ENCODE measurements at places on chromosomes 11 and 22.

- DNase-seq = peak; percentile 96
Measured at GRCh38 chr11:57761301-57762234, at the start of gene CTNND1. Gene CTNND1 (plus strand): TSS chr11:57761802. CDS start chr11:57791479, 29,677 bp downstream.

DNA sequence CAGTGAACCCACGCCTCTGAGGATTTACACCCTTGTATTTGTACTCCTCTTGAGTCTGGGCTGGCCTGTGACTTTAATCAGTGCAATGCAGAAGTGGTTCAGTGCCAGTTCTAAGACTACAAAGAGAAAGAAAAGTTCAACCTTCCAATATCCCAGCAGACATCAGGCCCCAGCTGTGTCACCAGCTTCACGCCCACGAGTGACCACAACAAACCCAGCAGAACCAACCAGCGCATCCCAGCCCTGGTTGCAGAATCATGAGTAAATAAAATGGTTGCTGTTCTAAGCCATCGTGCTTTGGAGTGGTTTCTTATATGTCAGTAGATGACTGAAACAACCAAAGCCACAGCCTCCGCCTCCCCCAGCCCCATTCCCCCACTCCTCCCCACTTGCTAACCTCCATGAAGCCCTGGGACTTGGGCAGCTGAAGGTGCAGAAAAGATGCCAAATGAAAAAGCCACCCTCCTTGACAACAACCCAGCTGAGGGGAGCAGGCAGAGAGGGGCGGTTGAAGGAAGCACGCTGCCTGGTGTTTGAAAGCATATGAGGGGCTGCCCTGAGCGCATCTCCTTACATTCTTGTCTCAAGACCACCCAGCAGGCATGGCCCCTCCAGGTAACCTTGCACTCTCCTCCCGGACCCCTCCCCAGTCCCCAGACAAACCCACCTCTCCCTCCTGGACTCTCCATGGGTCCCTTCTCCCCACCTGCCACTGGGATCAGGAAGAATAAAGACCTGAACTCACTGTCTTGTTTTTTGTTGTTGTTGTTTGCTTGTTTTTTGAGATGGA is 20.9 kb downstream of the TSKU start:
- no peak for DNase-seq

DNA sequence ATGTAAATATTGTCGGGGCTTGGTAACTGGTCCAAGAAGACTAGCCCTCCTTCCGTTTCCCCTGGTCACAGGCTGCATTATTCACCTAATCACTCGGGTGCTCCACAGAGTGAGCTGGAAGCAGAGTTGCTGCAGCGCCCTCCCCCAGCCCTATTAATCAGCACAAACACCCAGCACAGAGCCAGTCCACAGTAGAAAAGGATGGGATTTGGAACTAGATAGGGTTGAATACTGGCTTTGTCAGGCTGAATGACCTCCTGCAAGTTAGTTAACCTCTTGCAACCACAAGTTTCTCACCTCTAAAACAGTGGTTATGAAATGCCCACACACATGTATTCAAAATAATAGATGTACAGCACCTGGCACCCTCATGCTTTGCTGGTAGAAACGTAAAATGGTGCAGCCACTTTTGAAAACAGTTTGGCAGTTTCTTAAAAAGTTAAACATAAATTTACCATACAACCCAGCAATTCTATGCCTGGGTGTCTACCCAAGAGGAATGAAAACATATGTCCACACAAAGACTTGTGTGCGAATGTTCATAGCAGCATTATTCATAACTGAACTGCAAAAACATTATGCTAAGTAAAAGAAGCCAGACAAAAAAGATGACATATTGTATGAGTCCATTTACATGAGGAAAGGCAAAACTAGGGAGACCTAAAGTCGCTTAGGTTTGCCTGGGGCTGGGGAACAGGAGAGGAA is 31.7 kb upstream of the APLP2 start:
- DNase-seq = no peak

GRCh38 chr22:48900327-48900597 is 927.4 kb downstream of the BRD1 start:
- DNase-seq = no peak

- DNase-seq = no peak
Measured at GRCh38 chr11:127182586-127183203, 182.1 kb upstream of the KIRREL3 start.

- no peak for DNase-seq
Measured at GRCh38 chr11:37109286-37109585, 511.2 kb upstream of the RAG2 start.

DNA sequence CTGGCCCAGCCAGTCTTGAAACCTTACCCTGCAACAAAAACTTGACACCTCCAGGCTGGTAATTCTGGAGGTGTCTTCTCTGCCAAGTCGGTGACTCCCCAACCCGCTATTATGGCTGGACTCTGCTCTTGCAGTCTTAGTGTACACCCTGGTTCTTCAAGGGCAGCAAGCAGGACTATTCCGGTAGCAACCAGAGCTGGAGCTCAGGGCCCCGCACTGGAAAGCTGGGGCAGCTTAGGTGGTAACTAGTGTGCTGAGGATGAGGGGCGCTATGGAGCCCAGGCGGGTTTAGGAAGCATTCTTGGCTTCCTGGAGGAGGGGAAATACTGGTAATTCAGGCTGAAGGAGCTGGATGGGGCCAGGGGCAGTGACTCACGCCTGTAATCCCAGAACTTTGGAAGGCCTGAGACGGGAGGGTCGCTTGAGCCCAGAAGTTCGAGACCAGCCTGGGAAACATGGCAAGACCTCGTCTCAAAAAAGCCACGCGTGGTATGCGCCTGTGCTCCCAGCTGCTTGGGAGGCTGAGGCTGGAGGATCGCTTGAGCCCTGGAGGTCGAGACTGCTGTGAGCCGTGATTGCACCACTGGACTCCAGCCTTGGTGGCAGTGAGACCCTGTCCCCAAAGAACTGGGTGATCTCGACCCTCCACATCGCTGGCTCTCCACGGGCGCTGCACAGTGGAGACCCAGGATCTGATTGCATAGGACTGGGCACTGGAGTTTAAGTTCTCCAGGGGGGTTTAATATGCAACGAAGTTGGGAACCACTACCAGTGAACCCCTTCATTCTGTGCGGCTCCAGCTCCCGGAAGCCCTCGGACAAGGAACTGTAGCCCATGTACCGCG is 10.6 kb upstream of the AIFM3 start:
- DNase-seq = no peak

DNA sequence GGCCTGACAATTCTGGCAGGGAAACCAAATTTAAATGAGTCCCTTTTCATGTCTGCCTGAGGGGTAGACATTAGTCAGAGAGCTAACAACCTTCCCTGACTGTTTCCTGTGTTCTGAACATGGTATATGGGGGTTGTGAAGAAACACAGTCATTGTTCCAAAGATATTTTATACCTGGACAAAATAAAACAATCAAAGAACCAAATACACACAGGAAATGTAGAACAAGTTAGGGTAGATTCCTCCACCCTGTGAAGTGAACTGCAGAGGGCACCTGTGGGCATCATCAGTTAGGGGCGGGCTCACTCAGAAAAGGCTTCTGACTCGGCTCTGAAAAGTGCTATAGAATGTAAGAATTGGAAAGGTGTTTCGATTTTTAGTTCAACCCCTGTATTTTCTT is 231.9 kb upstream of the CADM1 start:
- no peak for DNase-seq

GRCh38 chr22:21443057-21443734 is 24.0 kb upstream of the TMEM191C start:
- DNase-seq = no peak

DNA sequence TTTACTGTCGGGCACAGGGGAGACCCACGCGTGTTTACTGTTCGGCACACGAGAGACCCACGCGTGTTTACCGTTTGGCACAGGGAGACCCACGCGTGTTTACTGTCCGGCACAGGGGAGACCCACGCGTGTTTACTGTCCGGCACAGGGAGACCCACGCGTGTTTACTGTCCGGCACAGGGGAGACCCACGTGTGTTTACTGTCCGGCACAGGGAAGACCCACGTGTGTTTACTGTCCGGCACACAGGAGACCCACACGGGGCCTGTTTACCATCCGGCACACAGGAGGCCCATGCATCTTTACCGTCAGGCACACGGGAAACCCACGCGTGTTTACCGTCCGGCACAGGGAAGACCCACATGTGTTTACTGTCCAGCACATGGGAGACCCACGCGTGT is 525.1 kb downstream of the BRD1 start:
- DNase-seq = no peak

DNA sequence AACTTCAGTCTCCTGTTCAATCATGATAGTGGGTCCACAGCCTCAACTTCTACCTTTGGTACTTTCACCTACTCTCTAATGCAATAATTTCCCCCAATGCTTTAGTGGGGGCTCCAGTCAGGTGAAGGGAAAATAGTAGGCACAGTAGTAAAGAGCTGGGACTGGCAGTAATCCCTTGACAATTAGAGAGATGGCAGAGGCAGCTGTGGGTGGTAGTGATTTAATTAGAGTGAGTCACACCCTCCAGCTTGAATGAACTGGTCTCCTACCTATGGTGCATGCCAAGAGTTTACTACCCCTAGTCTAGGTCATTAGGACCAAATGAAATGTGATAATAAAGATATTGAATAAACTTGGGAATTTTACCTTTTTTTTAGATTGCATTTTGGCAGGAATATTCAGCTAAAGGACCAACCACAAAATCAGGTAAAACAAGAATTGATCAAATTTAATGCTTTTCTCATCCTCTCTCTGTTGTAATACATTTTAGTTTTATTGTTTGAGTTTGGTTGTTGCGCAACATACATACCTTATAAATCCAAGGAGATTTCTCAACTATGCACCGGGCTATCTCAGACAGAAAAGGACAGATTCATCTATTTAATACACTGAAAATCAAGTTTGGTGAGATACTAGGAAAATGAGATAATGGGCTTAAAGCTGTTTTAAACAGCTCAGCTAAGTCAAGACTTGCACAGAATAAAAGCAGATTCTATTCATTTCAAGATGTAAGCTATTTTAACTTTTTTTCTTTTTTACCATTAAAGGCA is 9.0 kb downstream of the PRRG4 start:
- DNase-seq = no peak

Measured in AG09319 (cell line).